ENCODE measurements at places on chromosomes 1 and 21.
A peak's percentile ranks its signal among the peaks of the same experiment; 100 is the strongest.

GRCh38 chr1:48746906-48747305 is 29.8 kb downstream of the BEND5 start:
- DNase-seq, result no peak

DNA sequence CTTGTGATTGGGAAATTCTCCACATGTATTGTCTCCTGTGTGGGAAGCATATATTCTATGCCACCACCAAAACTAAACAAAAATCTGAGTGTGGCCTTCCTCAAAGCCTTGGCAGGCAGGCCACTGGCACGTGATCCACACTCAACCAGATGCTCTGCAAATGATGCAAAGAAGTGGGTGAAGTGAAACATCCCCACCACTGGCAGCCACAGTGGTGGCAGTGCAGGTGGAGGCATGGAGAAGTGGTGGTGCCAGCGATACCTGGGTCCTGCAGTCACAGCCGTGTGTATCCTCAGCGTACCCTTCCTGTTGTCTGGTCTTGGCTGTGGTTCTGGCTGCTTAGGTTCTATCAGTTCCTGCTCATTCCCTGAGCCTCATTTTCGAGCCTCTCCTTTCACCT is 65.2 kb downstream of the PLPPR5 start:
- DNase-seq, result no peak

- DNase-seq, result peak; percentile 2
These were observed 500.6 kb downstream of the DISC1 start for GRCh38 chr1:232127190-232127589.

GRCh38 chr1:96059736-96060135 is 661.8 kb upstream of the PTBP2 start:
- no peak for DNase-seq

- peak; percentile 78 for DNase-seq
These were observed 12.2 kb downstream of the SDCCAG8 start for GRCh38 chr1:243267914-243268653.

GRCh38 chr1:94819945-94820746 is at the start of gene SLC44A3:
Gene SLC44A3 (plus strand): TSS chr1:94820357. CDS start chr1:94820452, 95 bp downstream.
- DNase-seq, result no peak

DNA sequence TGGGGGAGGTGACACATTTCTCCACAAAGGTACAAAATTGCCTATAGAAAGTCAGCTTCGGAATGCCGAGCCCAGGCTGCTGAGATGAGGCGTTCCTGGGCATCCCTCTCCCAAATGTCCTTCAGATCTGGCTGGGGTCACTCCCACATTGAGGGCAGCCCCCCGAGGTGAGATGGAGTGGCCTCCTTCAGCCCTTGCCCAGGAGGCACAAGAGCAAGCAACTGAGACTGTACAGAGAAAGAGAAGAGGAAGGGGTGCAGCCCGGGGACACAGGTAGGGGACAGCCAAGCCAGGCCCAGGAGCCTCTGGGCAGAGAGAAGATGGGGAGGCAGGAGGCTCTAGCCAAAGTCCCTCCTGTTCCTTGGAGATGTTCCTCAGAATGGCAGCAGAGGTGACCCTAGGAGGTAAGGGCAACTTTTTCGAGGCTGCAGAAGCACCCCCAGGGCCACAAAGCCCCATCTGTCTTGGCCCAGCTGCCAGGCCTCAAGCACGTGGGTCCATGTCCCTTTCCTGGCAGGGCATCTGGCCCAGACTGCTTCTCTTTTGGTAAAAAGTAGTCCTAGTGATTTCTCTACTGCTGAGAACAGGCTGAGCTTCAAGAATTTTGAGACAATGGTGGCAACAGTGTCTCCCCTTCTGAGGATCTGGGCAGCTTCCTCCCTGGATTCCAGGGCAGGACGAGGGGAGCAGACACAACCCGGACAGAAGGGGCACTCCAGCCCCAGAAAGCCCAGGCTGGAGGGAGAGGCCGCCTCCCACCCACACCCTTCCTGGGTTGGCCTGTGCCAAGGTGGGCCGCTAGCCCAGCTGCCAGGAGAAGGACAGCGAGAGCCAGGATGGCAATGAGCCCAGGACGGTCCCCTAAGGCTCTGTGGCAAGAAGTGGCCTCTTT is 68.0 kb downstream of the LRRN2 start:
- DNase-seq, result no peak

GRCh38 chr1:7263021-7263960 is 478.0 kb downstream of the CAMTA1 start:
- DNase-seq, result no peak

GRCh38 chr1:42845866-42846256 is 552 bp upstream of the ZNF691 start:
- DNase-seq, result no peak

DNA sequence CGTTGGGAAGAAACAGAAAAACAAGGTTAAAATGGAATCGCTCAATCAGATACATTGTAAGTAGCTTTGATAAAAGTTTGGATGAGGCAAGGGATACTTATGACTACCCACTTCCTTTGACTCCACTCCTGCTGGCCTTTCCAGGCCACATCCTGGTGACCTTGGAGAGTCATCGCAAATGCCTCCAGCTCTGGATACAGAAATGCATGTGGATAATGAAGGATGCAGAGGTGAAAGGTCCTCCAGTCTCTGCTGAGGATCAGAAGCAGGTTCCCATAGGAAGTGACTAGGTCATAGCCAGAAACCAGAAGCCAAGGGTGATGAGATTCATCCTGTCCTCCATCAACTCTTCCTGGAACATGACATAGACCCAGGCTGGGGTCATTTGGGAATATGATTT is 6.2 kb upstream of the CAMK1G start:
- DNase-seq, result no peak

DNA sequence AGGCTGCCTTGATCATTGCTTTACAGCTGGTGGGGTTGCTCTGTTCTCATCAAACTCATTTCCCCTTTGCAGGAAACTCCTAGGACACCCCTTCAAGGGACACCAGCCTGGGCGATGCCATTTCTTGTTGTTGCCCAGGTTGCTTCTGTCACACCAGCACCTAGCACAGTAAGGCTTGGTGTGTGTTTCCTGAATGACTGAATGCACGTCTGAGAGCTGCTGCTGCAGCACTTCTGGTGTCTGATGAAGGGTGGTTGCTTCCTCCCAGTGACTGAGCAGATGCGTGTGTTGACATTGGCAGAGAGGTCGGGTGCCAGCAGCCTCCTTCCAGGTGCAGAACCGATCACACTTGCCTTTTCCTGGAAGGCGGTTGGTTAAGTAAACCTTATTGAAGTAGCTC is 477.4 kb downstream of the CAMTA1 start:
- no peak for DNase-seq

DNA sequence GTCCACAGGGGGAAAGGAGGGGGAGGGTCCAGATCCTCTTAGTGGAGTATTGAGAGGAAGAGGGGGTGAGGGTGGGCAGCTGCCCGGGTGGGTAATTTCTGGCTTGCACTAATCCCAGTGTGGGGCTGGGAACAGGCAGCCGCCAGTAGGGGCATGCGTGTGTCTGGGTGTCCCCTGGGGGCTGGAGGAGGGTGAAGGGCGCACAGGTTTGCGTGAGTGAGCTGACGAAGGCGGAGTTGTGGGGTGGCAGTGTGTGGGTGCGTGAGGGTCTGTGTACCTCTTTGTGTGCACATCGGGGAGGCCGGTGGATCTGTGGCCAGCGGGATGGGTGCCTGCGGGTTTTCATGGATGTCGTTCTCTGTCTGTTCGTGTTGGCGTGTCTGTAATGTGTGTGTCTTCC is 97.3 kb downstream of the PAX7 start:
- DNase-seq, result no peak

- DNase-seq, result no peak
These were observed 92.2 kb downstream of the TBX19 start for GRCh38 chr1:168372861-168373371.

- DNase-seq, result no peak
These were observed 93.3 kb upstream of the ADAMTS5 start for GRCh38 chr21:27060190-27060589.

- no peak for DNase-seq
These were observed 15.9 kb downstream of the PALMD start for GRCh38 chr1:99661780-99662179.

DNA sequence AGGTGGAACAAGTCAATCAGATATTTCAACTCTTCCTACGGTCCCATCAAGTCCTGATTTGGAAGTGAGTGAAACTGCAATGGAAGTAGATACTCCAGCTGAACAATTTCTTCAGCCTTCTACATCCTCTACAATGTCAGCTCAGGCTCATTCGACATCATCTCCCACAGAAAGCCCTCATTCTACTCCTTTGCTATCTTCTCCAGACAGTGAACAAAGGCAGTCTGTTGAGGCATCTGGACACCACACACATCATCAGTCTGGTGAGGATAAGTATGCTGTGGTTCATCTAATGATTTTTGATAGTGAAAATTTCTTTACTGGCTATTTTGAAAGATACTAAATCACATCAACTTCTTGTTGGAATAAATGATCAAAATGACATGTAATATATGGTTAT is 67.7 kb upstream of the MPC2 start:
- DNase-seq, result no peak

DNA sequence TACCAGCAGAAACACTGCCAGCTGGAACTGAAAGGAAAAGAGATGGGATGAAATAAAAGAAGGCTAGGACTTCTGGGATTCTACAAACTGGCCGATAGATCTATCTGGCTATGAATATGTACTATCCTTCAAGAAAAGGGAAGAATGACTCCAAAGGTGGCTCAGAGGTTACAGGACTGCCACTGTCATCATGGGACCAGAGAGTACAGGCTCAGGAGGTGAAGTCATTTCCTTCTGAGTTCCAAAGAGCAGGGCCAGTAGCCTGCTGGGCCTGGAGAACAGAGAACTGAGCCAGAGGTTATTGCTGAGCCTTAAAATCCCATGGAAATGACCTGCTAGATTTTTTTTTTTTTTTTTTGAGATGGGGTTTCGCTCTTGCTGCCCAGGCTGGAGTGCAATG is 27.6 kb downstream of the ZNF496 start:
- DNase-seq, result peak; percentile 45

DNA sequence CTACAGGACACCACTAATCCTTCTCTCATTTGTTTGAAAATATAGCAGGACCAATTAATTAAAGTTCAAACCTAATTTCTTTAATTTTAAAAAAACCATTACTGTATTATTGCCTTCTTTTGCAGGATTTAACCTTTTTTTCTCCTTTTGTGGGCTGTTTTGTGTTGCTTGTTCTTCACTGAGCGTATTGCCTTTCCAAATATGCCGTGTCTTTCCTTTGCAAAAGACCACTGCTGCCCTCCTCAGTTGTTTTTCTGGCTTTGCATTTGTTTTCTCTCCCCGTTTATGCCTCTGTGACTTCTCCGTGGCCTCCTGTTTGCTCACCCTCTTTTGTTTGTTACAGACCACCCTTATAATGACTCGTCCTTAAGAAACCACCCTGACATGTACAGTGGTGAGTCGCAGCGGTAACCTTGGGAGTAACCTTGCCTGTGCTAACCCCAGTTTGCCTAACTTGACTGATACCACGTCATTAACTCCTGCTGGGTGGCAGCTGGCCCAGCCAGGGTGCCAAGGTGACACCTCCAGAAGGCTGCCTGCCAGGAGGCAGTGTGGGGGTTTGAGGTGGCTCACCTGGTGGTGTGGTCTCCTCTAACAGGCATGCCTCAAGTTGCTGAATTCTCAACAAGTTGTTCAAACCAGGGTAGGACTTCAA is 81.1 kb upstream of the CNTN2 start:
- DNase-seq, result no peak

GRCh38 chr1:226772446-226773139 is 33.5 kb upstream of the ITPKB start:
- DNase-seq, result peak; percentile 58

GRCh38 chr1:204338997-204339396 is 20.7 kb downstream of the PLEKHA6 start:
- DNase-seq, result no peak

DNA sequence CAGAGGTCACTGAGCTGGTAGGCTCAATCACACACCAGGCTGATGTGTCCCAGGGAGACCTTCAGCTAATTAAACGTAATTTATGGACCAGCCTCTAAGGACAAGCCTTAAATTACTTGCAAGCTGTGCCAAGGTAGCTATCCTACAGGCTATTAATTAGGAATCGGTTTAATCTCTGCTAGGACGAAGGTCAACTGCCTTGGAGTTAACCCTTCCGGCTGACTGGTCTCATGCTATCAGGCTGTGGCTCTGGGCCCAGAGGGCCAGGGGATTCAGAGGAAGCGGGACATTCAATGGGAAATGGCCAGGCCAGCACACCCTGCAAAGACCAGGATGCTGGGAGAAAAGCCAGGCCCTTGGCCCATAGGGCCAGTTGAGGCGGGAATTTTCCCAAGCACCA is 19.0 kb downstream of the DHRS3 start:
- DNase-seq, result no peak

DNA sequence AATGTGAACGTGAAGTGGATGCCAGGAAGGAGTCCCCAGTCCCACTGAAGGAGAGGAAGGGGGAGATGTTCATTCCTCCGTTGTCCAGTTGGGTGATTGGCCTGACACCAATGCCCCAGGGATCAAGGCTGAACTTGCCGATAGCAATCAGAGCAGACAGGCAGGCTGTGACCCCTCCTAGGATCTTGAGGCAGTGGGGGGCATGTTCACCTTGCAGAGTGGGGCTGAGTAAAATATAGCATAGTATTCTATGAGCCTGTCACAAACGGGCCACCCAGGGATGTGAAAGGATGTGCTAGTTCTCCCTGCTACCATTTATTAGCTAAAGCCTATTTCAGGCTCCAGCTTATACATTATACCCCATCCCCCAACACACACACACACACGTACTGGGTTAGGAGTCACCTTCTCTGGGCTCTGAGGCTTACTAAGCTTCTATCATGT is 80.7 kb upstream of the CD34 start:
- DNase-seq, result no peak

DNA sequence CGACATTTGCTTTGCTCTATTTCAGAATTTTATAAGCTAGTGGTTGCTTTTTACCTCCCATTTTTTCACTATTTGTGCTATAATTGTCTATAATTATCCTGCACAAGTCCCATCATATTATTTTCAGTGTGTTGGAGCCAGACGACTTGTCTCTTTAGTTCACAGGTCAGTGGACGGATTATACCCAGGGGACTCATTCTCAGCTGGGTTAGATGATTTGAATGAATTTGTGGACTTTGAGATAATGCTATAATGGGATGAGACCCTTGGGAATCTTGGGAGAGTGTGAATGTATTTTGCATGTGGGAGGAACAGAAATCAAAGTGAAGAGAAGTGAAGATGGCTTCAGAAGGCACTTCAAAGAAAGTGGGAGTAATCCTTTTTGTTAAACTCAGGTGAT is 31.5 kb upstream of the KCNK1 start:
- no peak for DNase-seq

DNA sequence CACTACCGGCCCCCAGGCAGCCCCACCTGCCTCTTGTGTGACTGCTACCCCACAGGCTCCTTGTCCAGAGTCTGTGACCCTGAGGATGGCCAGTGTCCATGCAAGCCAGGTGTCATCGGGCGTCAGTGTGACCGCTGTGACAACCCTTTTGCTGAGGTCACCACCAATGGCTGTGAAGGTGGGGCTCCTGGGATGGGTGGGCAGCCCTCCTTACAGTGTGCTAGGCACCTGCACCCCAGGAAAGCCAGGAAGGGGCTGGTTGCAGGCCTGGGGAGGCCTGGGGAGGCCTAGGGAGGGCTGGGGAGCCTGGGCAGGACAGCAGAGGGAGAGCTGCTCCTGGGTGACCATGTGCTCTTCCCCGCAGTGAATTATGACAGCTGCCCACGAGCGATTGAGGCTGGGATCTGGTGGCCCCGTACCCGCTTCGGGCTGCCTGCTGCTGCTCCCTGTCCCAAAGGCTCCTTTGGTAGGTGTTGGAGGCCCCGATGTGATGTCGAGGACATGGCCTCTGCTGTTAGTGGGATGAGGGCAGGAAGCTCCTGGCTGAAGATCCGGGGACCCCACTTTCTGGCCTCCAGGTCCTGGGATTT is 16.5 kb downstream of the CELSR2 start:
- no peak for DNase-seq

Measured in inflammatory macrophage (primary cell).